ENCODE measurements at places on chromosomes 6 and 20.

DNA sequence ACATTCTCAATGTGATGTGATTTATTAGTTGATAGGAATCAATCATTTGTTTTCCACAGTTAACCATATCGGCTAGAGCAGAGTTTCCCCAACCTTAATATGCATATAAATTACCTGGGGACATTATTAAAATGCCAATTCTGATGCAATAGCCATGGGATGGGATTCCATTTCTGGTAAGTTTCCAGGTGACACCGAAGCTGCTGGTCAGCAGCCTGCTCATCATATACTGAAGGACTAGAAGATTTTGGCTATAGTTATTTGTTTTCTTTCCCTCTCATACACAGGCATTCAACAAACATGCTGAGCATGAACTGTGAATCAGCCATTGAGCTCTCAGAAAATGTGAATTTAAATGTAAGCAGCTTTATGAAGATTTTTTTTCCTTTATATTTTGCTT lies 35.8 kb downstream of the FBXO5 start:
- no peak for DNase-seq

GRCh38 chr6:160343144-160343543 lies 5.0 kb upstream of the SLC22A3 start:
- DNase-seq = no peak

GRCh38 chr6:89082486-89082891 lies 1.9 kb downstream of the PNRC1 start:
- no peak for DNase-seq

DNA sequence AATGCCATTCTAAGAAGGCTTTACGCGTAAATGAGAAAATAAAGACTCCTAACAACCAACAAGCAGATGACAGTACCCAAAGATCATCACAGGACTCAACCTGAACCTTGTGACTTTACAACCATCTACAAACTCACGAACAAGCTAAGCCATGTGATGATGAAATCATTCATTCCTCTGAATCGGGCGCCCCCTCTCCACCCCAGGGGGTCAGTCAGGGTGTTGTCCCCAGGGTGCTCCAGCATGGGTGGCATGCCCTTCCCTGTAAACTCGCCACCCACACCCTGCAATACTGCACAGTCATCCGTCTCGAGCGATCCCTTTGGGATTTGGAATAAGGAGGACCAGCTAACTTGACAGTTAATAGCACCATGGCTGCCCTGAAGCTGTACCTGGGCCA lies 12.6 kb downstream of the SERPINB6 start:
- no peak for DNase-seq

DNA sequence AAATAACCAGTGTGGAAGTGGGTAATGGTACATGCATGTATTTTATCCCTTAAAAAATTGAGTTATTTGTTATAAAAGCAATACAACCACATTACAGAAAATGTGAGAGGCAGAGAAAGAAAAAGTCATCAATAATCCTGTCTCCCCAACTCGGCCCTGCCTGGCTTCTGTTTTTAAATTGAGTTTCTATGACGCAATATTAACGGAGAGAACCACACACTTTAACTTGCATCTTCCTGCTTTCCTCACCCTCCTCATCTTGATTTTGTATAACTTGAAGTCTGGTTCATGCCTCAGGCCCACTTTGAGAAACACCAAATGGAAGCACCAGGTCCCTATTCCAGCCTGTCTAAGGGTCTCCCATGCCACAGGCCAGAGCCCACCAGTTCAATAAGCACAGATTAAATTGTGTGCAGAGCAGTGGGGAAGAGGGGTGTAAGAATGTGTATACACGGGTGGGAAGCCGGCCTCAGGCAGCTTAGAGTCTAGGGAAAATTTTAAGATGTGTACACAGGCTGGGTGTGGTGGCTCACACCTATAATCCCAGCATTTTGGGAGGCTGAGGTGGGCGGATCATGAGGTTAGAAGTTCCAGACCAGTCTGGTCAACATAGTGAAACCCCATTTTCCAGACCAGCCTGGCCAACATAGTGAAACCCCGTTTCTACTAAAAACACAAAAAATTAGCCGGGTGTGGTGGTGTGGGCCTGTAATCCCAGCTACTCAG lies 15.9 kb downstream of the KCNK5 start:
- DNase-seq = no peak

DNA sequence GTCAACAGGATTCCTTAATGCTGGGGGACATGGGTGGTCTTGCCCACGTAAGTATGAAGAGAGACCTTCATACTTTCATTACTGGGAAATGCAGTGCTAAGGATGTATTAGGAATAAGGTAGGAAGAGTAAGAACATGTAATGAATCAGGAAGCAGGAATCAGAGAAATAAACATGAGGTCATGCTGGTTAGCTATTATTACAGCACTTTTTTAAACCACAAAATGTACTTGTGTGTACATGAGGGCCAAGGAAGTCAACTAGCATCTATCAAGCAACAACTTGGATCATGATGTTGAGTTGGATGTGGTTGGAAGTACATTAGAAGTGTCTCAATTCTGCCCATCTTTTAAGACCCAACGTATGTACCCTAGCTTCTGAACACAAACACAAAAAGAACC lies 63.5 kb upstream of the E2F3 start:
- DNase-seq = no peak

- DNase-seq = no peak
These were observed 112.1 kb downstream of the LY86 start for GRCh38 chr6:6700407-6701270.
